ENCODE measurements at places on chromosomes 16 and 17.

DNA sequence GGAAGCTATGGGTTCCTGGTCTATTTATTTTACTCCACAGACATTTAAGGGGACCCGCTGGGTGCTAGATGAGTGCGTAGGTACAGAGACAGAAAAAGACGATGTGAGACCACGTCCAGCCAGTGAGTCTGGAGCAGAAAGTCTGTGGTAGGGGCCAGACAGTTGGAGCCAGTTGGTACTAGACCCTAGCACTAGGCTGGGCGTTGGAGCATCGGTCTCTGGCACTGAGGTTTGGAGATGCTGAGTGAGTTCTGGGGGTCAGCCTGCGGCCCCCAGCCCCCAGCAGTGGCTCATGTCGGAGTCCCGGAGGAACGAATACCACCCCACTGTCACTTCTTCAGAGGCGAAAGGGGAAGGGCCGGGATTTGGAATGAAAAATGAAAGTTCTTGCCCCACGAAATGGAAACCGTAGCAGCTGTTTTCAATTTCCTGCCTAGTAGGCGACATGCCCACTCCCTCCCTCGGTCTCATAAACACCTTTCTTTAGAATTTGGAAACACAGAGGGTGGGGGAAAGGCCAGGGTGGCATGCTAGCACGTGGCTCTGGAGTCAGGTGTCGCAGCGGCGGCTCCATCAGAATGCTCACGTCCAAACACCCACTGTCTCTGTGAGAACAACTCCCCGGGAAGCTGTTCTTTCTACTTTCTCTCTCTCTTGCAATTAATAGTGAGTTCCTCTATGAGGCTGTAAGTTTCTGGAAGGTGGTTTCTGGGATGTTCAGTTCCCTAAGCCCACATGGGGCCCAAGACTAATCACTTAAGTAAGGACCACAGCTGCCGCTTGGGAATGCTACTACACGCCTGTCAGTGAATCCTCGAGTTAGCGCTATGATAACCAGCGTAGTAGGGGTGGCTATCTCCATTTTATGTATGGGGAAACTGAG, 96.8 kb downstream of the IRF8 start:
- DNase-seq = no peak

DNA sequence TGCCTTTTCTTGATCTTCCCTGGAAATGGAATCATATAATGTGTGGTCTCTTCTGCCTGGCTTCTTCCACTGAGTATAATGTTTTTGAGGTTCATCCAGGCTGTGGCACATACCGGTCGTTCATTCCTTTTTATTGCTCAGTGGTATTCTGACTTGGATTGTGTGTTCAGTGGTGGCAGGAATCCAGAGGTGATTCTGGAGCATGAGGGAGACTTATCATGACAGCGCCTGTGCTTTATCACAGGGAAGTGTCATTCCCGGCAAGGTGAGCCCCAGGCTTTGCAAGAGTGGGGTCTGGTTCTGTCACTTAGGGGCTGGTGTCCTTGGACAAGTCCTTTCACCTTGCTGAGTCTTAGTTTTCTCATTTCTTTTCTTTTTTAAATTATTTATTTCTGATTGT, 53.0 kb downstream of the IRX3 start:
- DNase-seq = no peak

- DNase-seq = no peak
Observed at GRCh38 chr16:10312784-10313724, 72.8 kb upstream of the ATF7IP2 start.

DNA sequence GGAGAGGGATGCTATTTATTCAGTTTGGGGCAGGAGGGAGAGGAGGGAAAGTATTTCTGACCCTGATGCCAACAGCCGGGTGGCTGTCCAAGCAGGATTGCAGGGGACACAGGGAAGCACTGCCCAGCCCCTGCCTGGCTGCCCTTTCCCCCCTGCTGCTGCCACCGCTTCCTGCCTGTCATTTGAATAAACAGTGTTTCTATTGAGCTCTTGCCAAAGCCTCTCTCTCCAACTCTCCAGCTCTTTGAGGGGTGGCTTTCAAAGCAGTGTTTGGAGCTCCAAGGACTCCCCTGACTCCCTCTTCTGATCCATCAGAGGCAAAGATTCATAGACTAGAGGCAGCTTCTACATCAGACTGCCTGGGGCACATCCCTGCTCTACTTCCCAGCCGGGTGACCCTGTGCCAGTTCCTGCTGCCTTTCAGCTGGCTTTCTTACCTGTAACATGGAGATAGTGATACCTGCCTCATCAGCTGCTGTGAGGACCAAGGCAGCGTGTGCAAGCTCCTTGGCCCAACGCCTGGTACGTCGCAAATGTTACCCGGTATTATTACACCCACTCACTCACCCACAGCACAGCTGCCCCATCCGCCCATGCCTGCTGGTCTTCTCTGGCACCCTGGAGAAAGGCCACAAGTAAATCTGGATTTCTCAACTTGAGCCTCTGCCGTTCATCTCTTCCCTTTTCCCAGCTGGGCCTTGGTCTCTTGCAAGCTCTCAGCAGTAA, 9.5 kb downstream of the PROCA1 start:
- peak; percentile 91 for DNase-seq

GRCh38 chr16:9105189-9105588, 13.7 kb downstream of the HAPSTR1 start:
- DNase-seq = no peak

- DNase-seq = no peak
Observed at GRCh38 chr17:28563475-28563874, 7.8 kb downstream of the PIGS start.

- no peak for DNase-seq
Observed at GRCh38 chr17:73188011-73188410, 4.8 kb upstream of the COG1 start.

GRCh38 chr17:48804936-48805411, 12.1 kb downstream of the TTLL6 start:
- DNase-seq = peak; percentile 34

- DNase-seq = no peak
Observed at GRCh38 chr17:78383725-78384471, 5.4 kb downstream of the PGS1 start.

- DNase-seq = no peak
Observed at GRCh38 chr17:73718362-73718761, 74.1 kb upstream of the SDK2 start.

DNA sequence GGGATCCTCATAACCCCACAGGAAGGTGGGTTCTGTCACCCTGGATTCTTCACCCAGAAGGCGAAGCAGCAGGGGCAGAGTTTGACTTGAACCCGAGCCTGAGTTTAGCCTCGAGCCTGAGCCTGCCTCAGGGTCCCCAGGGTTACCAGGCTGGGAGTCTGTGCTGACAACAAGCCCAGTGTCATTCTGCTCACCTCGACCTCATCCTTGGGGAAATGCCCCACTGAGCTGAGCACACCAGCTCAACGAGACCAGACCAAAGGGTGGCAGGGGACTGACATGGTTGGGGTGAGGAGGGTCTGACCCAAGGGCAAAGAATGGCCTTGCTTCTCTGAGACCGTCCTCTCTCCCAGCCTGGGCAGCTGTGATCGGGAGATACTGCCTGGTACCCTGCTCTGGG, 20.2 kb downstream of the CACNG4 start:
- DNase-seq = no peak
